Occipital lobe (tissue), 3 donors: ENCODE measurements at places on chromosomes 2 and 18. TPM values are rescaled to one million over a fixed set of nuclear protein-coding genes. Genes with fewer than 3 reads are reported as not detected.

DNA sequence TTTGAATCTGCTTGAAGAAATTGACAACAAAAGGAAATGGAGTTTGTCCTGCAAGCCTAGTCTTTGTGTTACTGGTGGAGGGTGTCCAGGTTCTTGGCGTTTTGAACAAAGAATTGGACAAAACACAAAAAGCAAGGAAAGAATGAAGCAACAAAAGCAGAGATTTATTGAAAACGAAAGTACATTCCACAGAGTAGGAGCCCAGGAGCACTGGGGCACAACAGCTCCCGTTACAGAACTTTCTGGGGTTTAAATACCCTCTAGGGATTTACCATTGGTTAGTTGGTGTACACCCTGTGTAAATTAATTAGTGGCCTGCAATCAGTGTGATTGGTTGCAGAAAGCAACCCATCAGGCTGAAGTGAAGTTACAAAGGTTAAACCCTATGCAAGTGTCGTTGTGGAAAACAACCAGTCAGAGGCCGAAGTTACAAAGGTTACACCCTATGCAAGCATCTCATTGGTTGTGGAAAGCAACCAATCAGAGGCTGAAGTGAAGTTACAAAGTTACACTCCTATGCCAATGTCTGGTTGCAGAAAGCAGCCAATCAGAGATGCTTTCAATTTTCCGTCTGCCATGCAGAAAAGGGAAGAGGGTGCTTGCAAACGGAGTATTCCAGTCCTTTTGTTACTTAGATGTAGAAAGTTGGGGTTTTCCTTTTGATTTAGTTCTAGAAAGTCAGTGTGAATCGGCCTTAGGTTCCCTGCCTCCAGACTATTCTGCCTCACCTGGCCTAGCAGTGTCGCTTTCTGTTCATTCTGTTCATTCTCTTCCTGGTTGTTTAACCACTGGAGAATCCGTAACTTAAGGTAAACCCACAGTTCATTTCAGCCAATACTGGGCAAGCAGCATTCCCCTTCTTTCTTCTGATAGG lies 47.6 kb upstream of the PTH2R start:
- DNase-seq = no peak

GRCh38 chr2:60409531-60409871 lies 144.0 kb downstream of the BCL11A start:
- no peak for DNase-seq

- DNase-seq = no peak
These were observed 23.8 kb upstream of the APCDD1 start for GRCh38 chr18:10430677-10431076.

DNA sequence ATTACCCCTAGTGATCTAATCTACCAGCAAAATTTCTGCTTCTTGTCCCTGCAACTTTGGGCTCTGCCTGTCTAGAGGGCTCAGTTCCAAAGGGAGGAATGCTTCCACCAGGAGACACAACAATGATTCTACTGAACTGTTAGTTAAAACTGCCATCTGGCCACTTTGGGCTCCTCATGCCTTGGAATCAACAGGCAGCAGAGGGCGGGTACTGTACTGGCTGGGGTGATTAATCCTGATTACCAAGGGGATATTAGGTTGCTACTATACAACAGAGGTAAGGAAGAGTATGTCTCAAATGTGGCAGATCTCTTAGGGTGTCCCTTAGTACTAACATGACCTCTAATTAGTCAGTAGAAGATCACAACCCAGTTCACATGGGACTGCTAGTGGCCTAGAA lies 21.4 kb downstream of the HADHA start:
- DNase-seq = no peak

DNA sequence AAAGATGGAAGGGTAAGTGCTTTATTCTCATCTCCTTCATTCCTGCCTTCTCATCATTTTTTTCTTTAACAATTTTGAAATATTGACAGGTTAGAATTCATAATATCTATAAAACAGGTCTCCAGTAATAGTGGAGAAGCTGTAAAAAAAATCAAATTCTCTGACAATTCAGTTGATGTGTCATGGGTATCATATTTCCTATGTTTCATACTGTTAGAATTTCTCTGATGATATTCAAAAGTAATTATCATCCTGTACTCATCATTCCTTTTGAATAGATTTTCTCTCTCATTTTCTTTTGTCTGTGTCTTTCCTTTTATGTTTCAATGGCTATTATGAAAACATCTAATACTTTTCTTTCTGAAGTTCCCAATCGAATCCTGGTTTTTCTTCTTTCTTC lies 97.7 kb downstream of the CPS1 start:
- DNase-seq = no peak

DNA sequence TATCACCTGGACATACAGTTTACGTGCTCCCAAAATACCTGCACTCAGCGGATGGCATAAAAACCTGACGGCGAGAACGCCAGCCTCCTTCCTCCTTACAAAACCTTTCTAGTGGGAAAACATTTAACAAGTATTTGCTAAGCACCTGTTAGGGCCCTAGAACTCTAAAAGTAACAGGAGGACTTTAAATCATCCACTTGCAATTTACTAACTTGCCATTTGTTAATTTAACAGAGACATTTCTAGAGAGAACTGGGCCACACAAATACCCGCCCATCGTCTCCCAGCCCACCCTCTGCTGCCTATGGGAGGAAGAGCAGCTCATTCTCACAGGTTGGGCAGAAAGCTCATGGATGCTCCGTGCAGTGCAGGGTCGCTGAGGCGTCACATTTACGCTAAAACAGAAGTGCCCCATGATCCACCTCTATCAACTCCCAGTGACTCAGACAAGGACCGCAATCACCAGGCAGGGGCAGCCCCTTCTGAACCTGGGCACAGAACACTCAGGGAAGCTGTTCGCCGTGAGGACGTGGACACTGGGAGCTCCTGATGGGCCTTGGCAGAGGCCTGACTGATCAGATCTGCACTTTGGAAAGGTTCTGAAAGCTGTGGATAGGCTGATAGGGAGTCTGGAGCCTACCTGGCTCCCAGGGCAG lies 106.9 kb downstream of the HDAC4 start:
- no peak for DNase-seq

- peak; percentile 31 for DNase-seq
These were observed 27.2 kb downstream of the PXDN start for GRCh38 chr2:1717113-1717512.

DNA sequence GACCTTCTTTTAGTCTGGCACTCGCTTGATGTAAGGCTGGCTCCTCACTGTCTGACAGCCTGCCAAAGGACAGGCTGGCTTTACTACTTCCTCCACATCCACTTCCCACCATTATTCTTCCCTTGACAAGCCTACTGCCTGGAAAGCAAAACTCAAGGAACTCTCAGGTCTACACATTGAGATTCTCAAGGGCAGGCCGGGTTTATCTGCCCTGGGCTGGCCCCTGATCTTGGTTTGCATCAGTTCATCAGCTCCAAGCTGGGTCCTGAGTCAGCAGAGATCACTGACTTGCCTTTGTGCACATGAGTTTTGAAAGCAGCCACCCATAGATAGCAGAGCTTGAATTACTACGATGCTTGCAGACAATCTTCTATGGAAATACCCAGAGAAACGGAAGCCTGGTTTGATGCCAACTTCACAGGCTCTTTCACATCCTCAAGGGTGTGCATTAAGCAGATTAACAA lies 53.9 kb downstream of the KCTD18 start:
- DNase-seq = no peak

- no peak for DNase-seq
These were observed 3.1 kb downstream of the KCNE4 start for GRCh38 chr2:223055140-223055539.

DNA sequence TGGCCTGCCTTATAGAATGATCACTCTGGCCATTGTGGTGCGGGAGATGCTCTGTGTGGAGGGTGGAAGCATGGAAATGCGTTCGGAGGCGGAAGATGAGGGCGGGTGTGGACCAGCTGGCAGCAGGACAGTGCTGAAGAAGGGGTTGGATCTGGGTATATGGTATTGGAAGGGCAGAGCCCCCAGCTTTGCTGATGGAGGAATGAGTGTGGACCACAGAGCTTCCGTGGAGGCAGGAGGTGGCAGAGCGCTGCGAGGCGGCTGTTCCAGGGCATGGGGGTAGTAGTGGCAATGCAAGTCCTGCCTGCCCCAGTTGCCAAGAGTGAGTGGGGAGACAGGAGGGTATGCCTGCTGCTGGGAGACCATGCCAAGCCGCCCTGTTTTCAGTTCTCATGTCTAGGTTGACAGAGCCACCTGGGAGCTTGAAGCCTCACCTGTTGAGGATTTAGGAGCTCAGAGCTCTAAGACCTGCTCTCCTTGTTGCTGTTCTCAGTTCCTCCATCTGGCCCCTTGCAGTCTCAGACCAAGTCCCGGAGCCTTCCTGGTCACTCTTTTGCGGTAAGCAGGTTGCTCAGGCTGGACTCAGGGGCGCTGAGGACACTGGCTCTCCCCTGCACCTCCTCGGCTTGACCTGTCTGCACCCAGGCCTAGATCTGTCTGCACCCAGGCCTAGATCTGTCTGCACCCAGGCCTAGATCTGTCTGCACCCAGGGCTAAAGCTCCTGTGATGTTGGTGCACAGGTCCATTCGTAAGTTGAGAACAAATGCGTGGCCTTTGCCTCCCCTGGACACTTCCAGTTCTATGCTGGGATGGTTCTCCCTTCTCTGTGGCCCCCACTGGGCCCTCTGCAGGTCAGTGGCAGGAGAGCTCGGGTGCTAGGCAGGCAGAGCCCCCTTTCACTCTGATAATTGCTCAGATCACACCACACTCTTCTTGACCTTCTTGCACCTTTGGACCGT lies 290.5 kb upstream of the HS6ST1 start:
- no peak for DNase-seq

GRCh38 chr2:241280291-241280690 lies 35.2 kb downstream of the HDLBP start:
- DNase-seq = no peak

DNA sequence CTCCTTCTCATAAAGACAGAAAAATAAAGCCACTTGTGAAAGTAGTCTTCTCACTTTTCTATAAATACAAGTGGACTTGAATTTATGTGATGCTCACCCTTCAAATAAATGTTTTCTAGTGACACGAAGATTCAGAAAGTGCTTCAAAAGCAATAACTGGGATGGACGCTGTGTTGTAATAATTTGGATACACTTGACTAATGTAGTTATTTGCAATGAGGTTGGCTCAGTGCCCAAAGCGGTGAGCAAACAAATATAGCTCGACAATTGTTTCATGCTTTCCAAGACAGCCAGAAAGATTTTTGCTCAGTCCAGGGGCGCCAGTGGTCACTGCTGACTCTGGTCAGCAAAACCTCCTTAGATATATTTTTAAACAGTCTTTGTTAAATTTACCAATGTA lies 278.6 kb upstream of the KLHL14 start:
- no peak for DNase-seq

Gene NXPH2
- total RNA-seq = 30.4 TPM

Gene SLC4A3
- 32.1 TPM for total RNA-seq

DNA sequence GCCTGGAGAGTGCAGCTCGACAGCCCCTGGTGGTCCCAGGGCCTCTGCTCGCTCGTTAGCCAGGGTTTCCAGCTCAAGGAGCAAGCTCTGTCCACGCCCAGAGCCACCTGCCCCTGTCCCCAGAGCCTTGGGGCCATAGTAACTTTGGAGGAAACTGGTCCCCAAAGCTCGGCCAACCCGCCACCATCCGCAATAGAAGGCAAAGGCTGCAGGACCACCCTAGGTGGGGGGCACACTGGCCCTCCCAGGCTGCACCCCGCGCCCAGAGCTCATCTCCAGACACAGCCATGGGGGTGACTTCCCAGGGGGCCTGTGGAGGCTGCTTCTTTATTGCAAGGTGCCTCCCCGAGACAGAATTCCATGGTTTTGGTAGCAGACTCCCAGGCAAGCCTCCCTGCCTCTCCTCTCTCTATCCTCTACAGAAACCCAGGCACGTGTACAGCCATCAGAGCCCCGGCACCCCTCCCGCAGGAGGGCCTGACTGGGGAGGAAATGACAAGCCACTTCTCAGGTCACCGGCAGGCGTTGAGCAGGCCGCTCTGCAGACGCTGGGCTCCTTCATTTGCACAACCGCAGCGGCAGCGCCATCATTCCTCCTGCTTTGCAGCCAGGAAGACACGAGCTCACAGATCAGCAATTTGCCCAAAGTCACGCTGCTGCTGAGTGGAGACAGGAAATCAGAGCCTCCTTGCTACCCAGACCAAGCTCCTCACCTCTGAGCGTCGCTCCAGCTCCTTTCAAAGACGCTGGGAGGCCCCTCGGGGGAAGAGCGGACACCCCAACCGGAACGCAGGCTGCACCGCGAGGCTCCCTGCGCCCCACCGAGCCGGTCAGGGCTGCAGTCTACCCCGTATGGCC lies 80.2 kb downstream of the NDUFA10 start:
- DNase-seq = no peak

Gene OTX1
- 2.5 TPM for total RNA-seq

GRCh38 chr18:56107821-56108477 lies 520.0 kb upstream of the TCF4 start:
- no peak for DNase-seq

GRCh38 chr2:157866202-157866601 lies 9.9 kb downstream of the ACVR1 start:
- no peak for DNase-seq

- peak; percentile 75 for DNase-seq
These were observed 163.5 kb downstream of the UXS1 start for GRCh38 chr2:106030287-106031268.

GRCh38 chr2:54166121-54166773 lies 50.8 kb downstream of the ACYP2 start:
- no peak for DNase-seq

Gene AGAP1
- 27.5 TPM for total RNA-seq

Gene LHCGR
- total RNA-seq = 0.16 TPM

Gene TWIST2
- total RNA-seq = 0.16 TPM

DNA sequence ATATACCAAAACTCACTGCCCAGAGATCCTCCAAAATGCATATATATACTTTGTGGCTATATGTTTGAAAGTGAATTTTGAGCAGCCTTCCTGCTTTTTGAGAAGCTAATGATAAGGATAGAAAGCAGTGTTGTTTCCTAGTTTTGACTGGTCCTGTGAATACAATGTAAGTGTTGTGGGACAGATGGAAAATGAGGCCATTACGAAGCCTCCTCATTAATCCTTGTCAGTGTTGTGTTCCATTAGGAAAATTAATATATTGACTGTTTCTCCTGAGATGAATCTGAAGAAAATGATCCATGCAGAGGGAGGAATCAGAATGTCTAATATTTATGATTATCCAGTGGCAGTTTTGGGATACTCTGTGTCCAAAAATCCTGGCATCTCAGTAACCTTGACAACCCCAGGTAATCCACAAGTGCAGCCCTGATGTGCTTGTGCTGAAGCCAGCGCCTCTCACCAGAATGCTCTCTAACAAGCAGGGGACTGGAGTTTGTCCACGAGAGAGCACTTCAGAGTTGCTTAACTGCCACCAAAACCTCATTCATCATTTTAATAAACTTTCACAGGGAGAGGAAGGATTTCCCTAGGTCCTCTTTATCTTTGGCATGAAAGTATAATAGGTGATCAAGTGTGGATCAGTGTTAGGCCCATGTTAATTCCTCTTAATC lies 418.6 kb downstream of the CMPK2 start:
- DNase-seq = no peak
